Mammary epithelial cell (primary cell): ENCODE measurements at places on chromosomes 5 and 9. TPM values are rescaled to one million over a fixed set of nuclear protein-coding genes. Genes with fewer than 3 reads are reported as not detected.

The INSL6 gene
- total RNA-seq = not detected

The PCDHGA8 gene
- 1.7 TPM for total RNA-seq

- DNase-seq = no peak
Measured at GRCh38 chr5:118921866-118922265, 66.5 kb downstream of the DTWD2 start.

DNA sequence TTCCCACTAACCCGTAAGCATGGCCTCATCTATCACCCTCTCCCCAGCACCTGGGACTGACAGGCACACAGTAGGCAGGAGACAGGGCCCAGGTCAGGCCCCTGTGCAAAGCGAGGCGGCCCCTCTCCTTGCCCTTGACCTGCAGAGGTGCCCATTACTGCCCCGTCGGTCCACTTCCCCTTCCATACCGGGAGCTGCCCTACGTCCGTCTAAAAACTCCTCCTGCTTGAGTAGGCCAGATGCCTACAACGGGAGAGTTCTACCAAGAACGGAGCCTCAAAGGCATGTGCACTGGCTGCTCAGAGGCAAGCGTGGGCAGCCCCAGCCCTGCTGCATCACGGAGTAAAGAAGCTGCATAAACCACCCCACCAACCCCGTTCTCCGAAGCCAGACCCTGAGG lies 4.6 kb upstream of the DPH7 start:
- no peak for DNase-seq

DNA sequence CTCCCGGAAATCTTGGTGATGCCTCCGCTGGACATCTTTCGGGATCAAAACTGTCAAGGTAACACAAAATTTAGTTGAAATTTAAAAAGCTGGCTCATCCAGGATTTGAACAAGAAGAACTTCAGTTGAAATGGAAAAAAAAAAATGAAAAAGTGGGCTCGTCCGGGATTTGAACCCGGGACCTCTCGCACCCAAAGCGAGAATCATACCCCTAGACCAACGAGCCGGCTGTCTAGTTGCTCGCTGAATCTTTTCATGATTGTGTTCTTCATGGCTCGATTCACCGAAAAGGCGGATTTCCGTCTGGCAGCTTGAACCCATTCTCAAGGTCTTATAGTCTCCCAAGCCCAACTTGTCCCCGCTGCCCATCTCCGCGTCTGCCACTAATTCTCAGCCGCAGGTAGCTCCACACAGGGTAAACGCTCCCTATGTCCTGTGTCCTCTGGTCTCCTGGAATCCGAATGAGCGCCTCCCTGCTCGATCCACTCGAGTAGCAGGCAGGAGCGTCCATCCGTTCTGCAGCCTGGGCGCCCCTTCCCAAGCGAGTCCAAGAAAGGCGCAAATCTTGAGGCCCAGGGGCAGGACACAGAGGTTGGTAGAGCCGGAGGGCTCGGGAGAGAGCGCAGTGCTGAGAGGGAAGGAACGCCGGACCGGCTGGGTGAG lies 16.2 kb downstream of the TRIM7 start:
- DNase-seq = peak; percentile 68
